IPS DF 6.9 (cell line): ENCODE measurements at places on chromosomes 3 and 15.

DNA sequence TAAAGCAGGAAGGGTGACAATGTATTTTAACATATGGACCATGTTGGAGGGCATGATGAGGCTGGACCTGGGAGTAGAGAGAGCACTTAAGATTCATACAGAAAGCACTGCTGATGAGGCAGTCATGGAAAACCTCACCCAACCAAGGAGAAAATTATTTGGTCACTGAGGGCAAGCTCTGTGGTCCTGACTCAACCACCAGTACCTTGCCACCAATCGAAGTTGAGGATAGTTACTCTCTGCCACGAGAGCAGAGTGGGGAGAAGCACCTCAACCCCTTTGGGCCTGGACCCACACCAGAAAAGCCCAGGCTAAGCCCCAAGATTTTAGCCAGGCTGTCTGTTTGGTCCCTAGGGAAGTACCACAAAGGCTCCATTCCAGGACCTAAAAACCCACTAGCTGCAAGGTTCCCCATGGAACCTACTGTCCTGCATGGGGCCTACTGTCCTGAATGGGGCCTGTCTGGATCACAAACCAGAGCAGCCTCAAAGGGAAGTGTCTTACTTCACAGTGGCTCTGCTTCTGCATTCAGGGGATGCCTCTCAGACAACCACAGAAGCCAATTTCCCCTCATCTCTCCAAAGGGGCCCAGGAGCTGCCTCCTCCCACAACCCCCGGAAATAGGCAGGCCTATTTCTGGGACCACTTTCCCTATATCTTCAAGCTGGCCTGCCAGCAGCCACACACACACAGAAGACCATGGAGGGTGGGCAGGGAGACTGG, 4.2 kb downstream of the CCDC71 start:
- no peak for DNase-seq

DNA sequence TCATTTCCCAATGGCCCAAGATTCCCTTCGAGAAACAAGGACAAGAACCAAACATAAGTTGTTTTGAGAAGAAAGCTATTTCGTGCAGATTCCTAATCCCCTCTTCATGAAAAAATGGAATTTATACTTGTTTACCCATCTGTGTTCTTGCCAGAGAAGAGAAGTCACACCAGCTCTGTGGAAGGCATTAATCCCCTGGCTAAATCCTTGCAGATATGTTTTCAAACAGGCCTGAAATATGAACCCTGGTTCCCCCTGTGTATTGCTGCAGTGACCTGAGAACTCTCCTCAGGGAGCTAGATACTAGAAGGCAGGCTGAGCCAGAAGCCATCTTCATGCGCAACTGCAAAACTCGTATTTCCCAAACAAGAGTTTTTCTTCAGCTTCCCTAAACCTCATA, 337.7 kb downstream of the NEK10 start:
- DNase-seq = no peak

GRCh38 chr3:198088421-198088955, 128.5 kb downstream of the LMLN start:
- no peak for DNase-seq

DNA sequence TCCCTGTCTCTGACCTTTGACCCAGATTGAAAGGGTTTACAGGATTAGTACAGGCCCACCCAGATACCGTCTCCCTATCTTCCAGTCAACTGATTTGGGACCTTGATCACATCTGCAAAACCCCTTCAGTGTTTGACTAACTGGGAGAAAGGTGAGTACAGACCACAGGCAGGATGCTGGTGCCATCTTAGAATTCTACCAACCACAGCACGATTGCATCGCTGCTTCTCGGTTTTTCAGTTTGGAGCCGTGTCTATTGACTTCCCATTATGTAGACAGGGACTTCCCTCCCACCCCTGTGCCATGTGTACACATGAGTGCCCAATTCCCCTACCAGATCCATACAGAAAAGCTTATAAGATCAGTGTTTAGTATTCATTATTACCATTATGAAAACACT, 6.6 kb upstream of the KLF13 start:
- no peak for DNase-seq

DNA sequence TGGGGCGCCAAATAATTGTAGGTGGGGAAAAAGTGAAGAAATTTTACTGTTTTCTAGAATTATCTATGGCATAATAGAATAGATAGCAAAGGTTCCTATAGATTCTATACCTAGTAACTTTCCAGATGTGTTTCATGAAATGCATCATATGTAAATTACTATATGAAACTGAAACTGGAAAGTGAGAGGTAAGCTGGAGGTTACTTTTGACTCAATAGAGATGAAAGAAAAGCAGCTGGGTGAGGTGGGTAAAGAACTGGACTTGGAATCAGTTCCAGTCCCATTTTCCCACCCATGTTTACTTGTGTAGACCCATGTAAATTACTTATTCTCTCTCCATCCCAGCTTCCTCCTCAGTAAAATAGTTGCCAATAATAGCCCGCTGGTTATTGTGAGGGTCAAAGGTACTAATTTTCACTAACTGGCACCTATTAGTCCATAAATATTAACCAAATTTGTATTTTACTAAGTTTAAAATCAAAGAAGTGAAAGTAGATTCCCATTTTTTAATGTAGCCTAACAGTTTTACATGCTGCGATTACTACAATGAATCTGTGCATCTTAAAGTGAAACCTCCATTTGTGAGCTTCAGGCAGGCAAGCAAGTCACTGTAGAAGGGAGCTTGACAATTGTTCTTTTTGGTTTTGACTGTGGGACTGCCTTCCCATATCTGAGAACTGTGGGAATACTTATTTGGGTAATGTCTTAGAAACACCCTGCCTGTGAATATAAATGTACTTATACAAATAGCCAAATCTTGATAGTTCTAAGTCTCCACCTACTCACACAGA, 312.1 kb downstream of the SLC9A9 start:
- no peak for DNase-seq

GRCh38 chr15:48120745-48121144, at the start of gene SLC24A5:
Gene SLC24A5 (plus strand): TSS chr15:48120990. CDS start chr15:48121045, 55 bp downstream.
- no peak for DNase-seq
